ENCODE measurements at places on chromosomes 1 and 21.

- DNase-seq: no peak
These were observed 339.2 kb downstream of the ADGRL2 start for GRCh38 chr1:82139751-82140468.

DNA sequence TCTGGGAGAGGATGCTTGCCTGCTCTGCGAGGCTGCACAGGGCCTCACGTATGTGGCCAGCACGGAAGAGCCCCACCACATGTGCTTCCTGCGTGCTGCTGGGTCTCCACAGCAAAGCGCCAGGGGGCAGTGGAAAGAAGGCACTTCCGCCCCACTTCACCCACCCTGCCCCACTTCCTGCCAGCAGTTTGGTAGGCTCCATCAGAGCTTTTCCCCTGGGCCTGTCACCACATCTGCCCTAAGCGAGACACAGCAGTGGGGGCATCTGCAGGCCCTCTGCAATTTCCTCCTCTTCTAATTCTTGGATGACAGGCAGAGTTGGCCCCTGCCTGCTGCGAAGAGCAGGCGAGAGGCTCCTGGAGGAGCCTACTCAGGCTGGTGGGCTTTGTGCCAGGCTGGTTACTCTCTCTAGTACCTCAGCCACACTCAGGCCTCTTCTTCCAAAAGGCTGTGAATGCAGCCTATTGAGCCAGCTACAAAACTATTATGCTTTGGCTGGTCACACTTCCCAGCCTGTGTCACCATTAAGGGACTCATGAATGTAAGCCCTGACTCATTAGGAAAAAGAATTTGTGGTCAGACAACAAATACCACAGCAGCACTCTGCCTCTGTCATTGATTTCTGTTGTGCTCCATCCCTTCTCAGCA, 25.0 kb downstream of the CD244 start:
- DNase-seq: no peak

- no peak for DNase-seq
These were observed 25.9 kb downstream of the SZRD1 start for GRCh38 chr1:16392740-16393569.

GRCh38 chr1:909861-910310, 13.8 kb upstream of the SAMD11 start:
- DNase-seq: no peak

DNA sequence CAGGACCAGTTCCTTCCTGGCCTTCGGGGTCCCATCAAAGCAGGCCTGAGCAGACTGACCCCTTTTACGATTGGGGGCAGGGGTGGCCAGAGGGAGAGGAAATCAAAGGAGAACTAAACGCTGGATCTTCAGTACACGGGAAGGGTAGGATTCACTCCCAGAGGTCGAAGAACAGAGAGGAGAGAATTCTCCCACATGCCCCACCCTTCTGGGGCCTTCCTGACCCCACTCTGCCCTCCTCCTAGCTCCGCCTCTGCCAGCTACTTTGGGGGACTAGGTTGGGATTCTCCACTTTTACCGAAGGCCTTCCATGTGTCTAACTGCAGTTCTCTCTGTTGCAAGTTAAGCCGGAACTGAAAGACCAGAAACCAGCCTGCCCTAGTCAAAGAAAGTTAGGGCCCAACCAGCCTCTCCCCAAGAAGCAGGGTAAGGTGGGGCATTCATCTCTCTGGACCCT, 654 bp upstream of the ARHGEF2 start:
- peak; percentile 33 for DNase-seq

- DNase-seq: no peak
These were observed 5.9 kb upstream of the LUZP1 start for GRCh38 chr1:23174426-23175110.

- no peak for DNase-seq
These were observed 10.8 kb upstream of the SMIM12 start for GRCh38 chr1:34870395-34870794.
